NCI-H82 (cell line): ENCODE measurements at places on chromosomes 13 and 19.

- peak; percentile 69 for DNase-seq
Observed at GRCh38 chr19:7970716-7971448, 27.4 kb upstream of the TIMM44 start.

GRCh38 chr19:18605196-18605545 lies 1.4 kb downstream of the CRLF1 start:
- DNase-seq, result no peak

DNA sequence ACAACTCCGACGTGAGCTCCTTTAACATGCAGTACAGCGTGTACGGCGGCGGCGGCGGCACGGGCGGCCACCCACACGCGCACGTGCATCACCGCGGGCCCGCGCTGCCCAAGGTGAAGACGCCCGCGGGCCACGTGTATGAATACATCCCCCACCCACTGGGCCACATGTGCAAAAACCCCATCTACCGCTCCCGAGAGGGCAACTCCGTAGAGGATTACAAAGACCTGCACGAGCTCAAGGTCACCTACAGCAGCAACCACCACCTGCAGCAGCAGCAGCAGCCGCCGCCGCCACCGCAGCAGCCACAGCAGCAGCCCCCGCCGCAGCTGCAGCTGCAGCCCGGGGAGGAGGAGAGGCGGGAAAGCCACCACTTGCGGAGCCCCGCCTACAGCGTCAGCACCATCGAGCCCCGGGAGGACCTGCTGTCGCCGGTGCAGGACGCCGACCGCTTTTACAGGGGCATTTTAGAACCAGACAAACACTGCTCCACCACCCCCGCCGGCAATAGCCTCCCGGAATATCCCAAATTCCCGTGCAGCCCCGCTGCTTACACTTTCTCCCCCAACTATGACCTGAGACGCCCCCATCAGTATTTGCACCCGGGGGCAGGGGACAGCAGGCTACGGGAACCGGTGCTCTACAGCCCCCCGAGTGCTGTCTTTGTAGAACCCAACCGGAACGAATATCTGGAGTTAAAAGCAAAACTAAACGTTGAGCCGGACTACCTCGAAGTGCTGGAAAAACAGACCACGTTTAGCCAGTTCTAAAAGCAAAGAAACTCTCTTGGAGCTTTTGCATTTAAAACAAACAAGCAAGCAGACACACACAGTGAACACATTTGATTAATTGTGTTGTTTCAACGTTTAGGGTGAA lies 6.6 kb downstream of the SLITRK5 start:
- DNase-seq, result no peak

- DNase-seq, result no peak
Observed at GRCh38 chr13:23586336-23586735, 16.1 kb downstream of the TNFRSF19 start.

- no peak for DNase-seq
Observed at GRCh38 chr13:59474696-59475095, 689.0 kb downstream of the DIAPH3 start.

GRCh38 chr19:57887195-57887941 lies 1.5 kb downstream of the ZNF814 start:
- DNase-seq, result peak; percentile 78

- no peak for DNase-seq
Observed at GRCh38 chr13:68714292-68714691, 1393.3 kb upstream of the ATXN8OS start.

DNA sequence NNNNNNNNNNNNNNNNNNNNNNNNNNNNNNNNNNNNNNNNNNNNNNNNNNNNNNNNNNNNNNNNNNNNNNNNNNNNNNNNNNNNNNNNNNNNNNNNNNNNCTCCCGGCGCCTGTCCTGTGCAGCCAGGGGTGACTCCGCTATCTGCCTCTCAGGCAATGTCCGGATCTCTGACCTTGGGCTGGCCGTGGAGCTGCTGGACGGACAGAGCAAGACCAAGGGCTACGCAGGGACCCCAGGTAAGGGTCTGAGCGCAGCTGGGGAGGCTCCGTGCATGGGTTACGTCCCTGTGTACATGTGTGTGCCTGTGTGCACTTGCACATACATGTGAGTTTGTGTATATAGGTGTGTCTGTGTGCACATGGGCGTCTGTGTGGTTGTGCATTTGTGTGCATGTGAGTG lies 36.1 kb upstream of the TMEM255B start:
- DNase-seq, result no peak

DNA sequence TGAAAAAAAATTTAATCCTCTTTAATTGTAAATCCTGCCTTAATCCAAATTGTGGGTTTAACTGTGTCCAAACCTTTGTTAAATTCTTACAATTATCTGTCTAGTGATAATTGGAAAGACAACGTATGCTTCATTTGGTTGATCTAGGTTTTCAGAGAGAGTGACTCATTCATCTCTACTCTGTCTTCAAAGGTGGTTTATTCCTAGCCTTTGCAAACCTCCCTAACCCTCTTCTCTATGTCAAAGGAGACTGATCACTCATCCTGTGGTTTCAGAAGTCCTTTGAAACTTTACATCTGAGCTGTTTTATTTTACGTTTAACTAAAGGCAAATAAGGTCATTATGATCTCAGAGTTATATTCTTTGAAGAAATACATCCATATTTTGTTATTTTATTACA lies 8.8 kb upstream of the OXGR1 start:
- no peak for DNase-seq

DNA sequence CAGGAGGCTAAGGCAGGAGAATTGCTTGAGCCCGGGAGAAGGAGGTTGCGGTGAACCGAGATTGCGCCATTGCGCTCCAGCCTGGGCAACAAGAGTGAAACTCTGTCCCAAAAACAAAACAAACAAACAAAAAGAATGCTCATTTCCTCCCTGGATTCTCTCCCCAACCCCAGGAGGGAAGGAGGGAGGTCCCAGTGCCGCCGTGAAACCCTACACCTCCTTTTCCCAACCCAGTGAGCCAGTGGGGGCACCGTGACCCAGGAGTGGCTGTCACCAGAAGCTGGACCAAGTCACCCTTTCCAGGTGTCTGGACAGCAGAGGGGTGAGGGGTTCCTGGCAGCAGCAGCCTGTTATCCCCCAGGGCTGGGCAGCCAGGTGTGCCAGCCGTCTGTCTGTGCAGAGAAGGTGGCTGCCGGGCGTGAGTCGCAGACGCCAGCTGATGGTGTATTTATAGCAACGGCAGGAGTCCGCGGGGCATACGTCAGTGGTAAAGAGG lies 23.5 kb downstream of the NFIC start:
- no peak for DNase-seq

GRCh38 chr13:37878921-37879320 lies 9.3 kb upstream of the TRPC4 start:
- no peak for DNase-seq

DNA sequence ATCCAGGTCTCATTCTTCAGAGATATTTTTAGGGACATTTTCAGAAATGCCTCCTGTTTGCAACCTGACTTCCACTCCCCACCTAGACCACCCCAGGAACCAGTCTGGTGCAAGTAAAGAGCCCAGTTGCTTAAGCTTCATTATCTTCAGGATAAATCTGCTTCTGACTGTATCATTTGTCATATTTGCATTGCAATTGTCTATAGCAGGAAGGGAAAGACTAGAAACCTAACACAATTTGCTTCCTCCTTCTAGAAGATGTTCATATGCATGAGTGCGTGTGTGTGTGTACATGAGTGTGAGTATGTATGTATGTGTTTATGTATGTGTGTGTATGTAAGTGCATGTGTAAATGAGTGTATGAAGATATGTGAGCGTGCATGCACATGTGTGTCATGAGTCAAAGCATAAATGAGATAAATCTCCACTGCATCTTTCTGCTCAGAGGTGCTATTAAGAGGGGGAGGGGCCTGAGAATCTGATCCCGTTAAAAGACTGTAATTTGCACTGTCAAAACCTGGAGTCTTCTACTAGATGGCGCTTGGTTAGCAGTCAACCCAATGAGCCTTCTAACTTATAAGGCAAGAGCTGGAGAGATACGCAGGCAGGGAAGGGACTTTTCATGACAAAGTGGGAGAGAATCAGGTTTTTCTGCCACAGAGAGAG lies 178.8 kb upstream of the KL start:
- DNase-seq, result peak; percentile 62

DNA sequence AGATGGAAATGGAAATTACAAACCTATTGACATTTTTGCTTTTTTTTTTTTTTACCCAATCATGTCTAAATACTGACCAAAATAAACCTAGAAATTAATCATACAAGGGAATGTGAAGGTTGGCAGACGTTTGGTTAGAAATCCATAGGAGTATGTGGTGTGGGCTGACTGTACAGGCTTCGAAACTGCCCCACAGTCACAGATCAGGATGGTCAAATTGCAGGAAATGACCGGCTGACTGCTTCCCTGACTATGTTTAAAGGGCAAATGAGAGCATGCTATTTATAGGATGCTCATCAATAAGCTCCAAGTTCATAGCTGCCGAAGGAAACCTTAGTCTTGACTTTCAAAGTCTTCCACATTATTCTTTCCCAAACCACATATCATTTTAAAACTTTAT lies 118.4 kb downstream of the COG6 start:
- no peak for DNase-seq

DNA sequence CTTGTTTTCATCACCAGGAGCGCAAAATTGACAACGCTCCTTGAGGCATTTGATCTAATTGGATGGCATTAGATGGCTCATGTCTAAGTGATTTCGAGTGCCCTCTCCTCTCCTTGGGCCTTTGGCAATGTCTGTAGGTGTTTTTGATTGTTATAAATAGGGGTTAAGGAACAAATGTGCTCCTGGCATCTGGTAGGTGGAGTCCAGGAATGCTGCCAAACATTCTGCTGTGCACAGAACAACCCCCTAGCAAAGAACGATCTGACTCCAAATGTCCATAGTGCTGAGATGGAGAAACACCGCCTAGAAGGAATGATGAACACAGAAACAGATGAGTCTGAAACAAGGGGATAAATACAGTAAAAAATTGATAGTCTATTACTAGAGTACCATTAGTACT lies 68.0 kb upstream of the C1QTNF9B start:
- DNase-seq, result no peak

- DNase-seq, result no peak
Observed at GRCh38 chr13:41833831-41834230, 127.1 kb downstream of the VWA8 start.

- DNase-seq, result peak; percentile 88
Observed at GRCh38 chr13:101149735-101150384, 266.4 kb downstream of the NALCN start.

DNA sequence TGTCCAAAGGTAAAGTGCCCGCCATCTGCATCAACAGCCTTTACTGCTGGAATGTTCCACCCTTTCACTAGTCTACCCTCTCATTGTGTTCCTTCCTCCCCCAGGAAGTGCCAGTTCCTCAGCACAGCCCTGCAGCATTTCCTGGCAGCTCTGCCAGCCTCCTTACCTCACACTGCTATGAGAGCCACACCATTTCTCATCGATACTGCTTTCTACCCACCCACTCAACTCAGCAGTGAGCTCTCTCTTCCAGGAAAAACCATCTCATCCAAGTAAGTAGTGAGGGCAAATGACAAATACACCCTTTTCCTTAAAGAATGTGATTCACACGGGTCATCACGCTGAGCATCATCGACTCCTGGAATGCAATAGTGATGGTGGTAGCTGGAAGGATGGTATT lies 19.8 kb downstream of the UQCRFS1 start:
- no peak for DNase-seq

DNA sequence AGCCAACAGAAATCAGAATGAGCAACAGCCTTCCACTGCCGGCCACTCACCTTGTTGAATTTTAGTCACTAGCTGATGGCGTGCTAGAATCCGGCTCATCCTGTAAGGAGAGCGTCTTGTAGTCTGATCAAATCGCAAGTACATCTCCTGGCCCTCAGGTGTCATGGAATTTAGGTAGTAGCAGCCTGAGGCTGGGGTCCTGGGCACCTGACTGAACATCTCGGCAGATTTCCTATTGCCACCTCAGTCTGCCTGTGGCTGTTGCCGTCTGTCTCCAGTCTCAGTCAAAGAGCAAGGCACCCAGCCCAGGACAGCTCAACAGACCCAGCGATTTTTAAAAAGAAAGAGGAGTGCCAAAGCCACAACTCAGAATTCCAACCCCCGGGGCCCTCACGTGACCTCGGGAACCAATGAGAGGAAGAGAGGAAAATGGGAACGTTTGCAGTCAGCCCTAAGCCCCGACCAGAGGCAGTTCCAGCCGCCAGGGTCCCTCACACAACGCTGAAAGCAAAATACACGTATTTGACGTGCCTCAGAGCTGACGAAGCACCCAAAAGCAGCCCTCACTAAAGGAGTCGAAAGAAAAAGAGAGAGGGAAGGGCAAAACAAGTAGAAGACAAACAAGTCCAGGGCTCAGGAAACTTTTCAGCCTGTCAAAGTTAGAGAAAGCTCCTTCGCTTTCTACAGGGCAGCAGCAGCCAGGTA lies at the start of gene STARD13:
Gene STARD13 (minus strand): TSS at position 336 of the 705 bp plus-strand sequence. CDS start 117 bp downstream, at position 219.
- DNase-seq, result peak; percentile 61

GRCh38 chr13:38685974-38686576 lies 802 bp upstream of the FREM2 start:
- DNase-seq, result peak; percentile 50
